ENCODE measurements at places on chromosomes 3 and 15. TPM values are rescaled to one million over a fixed set of nuclear protein-coding genes. Genes with fewer than 3 reads are reported as not detected.

The GOLGA8J gene
- total RNA-seq = not detected

The ZFAND6 gene
- 329 TPM for total RNA-seq

The ADAMTSL3 gene
- 1.5 TPM for total RNA-seq

The LRRC31 gene
- total RNA-seq = not detected

The OR5H15 gene
- not detected for total RNA-seq

The FBXW12 gene
- 0.82 TPM for total RNA-seq

The FBXO40 gene
- not detected for total RNA-seq

The NISCH gene
- total RNA-seq = 146 TPM

The PCLAF gene
- total RNA-seq = 119 TPM

The IFT80 gene
- total RNA-seq = 90.0 TPM

The NR1I2 gene
- total RNA-seq = 0.22 TPM

The DNAH12 gene
- 0.02 TPM for total RNA-seq

The ELP6 gene
- total RNA-seq = 55.1 TPM

The BUB1B gene
- total RNA-seq = 129 TPM

The ZNF80 gene
- total RNA-seq = not detected

The SLC22A14 gene
- not detected for total RNA-seq

The ARIH2 gene
- 101 TPM for total RNA-seq

The CNTN3 gene
- 0.21 TPM for total RNA-seq

The ZNF660 gene
- 14.7 TPM for total RNA-seq

The CELSR3 gene
- total RNA-seq = 22.3 TPM

The HAUS2 gene
- 42.9 TPM for total RNA-seq

The IMPG2 gene
- total RNA-seq = 0.03 TPM

The ANKUB1 gene
- total RNA-seq = not detected

The PRTG gene
- total RNA-seq = 508 TPM

The RBP2 gene
- total RNA-seq = not detected

The SEMA6D gene
- total RNA-seq = 12.5 TPM

The BNC1 gene
- not detected for total RNA-seq

The SLC28A2 gene
- not detected for total RNA-seq

The TMEM158 gene
- 5.5 TPM for total RNA-seq

The CCR4 gene
- not detected for total RNA-seq

The GOLGA8S gene
- total RNA-seq = not detected

Measured in neural progenitor cell (in vitro differentiated cells).